ENCODE measurements at places on chromosomes 7 and 10.

- DNase-seq, result no peak
Measured at GRCh38 chr10:15430969-15431771, 60.1 kb upstream of the FAM171A1 start.

DNA sequence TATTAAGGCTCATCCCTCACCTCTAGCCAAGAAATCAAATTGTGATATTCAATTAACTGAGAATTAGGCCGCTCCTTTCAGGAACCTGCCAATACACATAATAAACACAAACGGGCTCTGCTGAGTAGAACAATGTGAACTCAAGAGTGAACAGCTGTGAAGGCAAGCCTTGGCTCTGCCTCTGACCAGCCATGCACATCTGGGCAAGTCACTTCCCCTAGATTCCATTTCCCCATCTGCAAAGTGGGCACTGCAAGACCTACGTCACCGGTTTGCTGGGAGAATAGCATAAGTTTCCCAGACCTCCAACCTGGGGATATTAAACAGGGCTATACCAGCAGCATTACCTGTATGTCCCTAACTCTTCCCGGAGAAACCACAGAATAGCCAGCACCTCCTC, 355.2 kb downstream of the TNS3 start:
- DNase-seq, result no peak

GRCh38 chr7:77657427-77658224, 38.6 kb upstream of the RSBN1L start:
- no peak for DNase-seq

DNA sequence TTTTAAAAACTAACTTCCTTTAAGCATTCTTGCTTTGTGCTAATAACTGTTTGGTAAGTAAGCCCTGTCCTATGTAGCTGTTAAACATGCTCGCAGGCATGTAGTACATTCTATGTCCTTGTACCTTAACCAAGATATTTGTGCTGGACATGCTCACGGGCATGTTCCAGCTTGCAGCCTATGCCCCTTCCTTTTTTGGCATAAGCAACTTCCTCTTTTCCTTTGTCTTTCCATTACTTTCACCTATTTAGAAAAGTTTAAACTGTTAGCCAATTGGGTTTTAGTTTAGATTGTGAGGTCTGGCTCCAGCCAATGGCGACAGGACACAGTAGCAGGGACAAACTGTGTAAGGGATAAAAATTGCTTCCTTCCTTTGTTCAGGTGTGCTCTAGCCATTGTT, 14.4 kb upstream of the APBB1IP start:
- DNase-seq, result no peak

- no peak for DNase-seq
Measured at GRCh38 chr7:152011860-152012259, 13.6 kb upstream of the GALNT11 start.

- no peak for DNase-seq
Measured at GRCh38 chr7:24755541-24756407, 1.5 kb downstream of the GSDME start.

DNA sequence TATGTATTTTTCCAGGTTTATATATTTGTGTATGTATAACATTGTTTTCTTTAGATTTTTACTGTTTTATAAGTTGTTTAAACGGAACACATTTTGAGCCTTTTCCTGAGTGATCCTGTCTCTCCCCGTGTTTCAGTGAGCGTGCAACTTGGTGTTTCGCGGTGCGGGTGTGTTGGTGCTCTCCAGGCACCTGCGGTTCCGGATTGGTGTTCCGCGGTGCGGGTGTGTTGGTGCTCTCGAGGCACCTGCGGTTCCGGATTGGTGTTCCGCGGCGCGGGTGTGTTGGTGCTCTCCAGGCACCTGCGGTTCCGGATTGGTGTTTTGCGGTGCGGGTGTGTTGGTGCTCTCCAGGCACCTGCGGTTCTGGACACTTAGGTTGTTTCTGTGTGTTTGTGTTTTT, 20.6 kb downstream of the DYNC2I1 start:
- no peak for DNase-seq

DNA sequence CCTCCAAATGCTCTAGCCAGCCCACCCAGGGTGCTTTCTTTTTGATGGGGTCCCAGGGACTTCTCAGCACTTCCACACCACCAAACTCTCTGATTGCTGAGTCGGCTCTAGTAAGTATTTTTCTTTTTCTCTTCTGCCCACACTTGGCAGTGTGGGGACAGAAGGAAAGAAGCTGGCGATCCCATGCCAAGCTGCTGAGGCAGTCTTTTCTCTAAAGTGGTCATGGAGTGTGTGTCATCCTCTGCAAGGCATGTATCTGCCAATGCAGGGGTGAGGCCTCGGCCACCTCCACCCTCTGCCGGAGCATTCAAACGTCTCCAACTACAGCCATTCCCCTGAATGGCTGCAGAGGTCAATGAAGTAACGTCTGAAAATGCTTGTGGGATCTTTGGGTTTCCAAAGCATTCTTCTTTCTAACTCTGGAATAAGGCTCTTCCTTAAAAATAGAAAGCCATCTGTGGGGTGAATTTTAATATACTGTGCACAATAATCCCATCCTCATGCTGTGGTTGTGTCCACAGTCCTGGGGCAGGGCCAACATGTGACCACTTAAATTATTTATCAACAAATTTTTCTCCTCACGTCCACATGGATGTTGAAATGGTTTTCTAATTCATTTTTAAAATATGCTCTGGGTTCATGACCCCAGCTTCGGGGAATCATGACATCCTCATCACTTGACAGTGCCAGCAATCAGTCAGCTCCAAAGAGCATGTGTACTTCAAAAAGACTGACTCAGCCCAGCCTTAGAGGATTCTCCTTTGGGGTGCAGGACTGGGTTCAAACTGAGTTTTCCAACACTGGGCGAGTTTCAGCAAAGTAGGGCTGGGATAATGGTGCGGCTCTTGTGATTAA, 171.3 kb upstream of the ITGB1 start:
- no peak for DNase-seq

DNA sequence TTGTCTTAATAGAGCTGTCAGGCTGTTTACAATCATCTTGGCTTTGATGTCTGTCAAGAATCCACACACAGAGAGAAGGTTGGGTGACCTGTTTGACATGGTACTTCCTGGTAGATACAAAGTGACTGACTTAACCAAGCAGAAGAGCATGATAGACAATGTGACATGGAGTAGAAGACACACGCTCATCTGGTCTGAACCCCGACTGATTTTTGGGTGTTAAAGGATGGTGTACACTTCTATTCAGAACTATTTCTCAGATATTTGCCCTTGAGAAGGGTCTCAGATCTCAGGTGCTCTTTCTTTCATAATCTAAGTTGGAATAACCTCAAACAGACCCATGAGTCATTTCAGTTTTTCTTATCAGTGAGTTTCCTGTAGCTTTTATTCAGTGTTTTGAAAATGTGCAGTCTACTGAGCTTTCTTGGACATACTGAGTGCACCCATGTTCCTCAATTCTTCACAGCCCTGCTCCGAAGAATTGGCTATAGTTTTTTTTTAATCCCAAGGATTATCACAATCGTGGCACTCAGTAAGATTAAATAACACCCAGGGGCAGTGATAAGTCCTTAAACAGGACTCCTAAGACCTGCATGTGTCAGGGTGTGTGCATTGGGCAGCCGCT, 46.4 kb upstream of the NXPH1 start:
- no peak for DNase-seq

- no peak for DNase-seq
Measured at GRCh38 chr10:129350690-129351089, 116.4 kb upstream of the MGMT start.

DNA sequence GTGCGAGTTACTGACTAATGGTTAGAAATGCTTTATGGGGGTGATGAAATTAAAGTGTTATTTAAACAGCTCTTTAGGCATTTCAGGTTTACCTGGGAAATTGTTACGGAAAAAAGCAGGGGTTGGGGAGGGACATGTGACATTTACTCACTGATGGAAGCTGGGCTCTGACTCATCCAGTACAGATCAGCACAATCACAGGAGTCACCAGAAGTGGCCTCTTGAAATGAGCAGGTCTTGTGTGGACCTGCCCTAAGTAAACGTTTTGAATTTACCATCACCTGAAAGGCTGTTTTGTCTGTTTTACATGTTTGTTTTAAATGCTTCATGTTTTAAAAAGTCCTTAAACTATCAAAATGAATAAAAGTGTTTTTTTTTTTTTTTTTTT, 2.3 kb downstream of the GLRX3 start:
- no peak for DNase-seq

GRCh38 chr10:89926736-89927135, 225.3 kb downstream of the KIF20B start:
- DNase-seq, result no peak

DNA sequence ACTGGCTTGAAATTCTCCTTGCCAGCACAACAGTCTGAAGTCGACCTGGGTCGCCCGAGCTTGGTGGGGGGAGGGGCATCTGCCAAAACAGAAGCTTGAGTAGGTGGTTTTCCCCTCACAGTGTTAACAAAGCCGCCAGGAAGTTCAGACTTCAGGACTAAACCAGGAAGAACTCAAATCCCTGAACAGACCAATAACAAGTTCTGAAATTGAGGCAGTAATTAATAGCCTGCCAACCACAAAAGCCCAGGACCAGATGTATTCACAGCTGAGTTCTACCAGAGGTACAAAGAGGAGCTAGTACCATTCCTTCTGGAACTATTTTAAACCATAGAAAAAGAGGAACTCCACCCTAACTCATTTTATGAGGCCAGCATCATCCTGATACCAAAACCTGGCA, 45.3 kb downstream of the LRRC72 start:
- no peak for DNase-seq

DNA sequence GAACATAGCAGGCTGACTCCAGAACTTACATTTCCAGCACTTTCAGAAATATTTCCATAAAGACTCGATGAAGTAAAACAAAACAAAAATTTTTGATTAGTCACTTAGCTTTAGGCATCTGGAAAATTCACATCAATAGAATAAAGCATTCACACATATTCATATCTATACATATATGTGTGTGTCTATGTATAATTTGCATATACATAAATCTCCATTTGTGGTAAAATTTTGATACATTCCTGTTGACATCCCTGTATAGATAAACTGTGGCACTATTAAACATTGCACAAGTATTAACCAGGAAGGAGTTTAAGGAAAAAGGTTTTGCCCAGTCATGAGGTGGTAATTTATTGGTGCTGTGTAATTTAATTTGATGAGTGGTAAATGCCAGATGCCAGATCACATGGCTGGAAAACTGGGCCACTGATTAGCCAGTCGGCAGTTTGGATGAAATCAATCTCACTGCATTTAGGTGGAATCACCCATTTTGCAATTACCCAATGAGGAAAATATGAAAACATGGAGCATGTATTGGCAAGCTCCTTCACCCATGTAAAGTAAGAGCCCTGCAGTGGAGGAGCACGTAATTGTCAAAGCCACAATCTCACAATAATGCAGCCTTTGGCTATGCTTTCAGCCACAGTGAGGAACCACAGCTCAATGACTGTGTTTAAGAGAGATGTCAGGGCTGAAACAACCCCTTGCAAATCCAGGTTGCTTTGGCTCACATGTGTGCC, 294.6 kb downstream of the RNLS start:
- no peak for DNase-seq

- DNase-seq, result no peak
Measured at GRCh38 chr10:118504467-118505205, 90.8 kb downstream of the PRLHR start.

DNA sequence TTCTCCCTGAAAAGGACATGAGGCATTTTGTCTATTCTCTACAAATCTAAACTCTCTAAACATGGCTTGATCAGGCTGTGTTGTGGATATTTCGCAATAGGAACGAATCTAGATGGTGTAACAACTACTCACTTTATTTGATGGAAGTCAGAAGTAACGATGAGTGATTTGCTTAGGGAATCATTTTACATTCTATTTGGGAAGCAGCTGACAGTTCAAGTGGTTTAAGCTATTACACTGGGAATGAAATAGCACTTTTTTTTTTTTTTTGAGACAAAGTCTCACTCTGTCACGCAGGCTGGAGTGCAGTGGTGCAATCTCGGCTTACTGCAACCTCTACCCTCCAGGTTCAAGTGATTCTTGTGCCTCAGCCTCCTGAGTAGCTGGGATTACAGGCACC, 44.1 kb downstream of the NPY start:
- no peak for DNase-seq

- DNase-seq, result no peak
Measured at GRCh38 chr10:32445036-32445435, 904 bp upstream of the CCDC7 start.

DNA sequence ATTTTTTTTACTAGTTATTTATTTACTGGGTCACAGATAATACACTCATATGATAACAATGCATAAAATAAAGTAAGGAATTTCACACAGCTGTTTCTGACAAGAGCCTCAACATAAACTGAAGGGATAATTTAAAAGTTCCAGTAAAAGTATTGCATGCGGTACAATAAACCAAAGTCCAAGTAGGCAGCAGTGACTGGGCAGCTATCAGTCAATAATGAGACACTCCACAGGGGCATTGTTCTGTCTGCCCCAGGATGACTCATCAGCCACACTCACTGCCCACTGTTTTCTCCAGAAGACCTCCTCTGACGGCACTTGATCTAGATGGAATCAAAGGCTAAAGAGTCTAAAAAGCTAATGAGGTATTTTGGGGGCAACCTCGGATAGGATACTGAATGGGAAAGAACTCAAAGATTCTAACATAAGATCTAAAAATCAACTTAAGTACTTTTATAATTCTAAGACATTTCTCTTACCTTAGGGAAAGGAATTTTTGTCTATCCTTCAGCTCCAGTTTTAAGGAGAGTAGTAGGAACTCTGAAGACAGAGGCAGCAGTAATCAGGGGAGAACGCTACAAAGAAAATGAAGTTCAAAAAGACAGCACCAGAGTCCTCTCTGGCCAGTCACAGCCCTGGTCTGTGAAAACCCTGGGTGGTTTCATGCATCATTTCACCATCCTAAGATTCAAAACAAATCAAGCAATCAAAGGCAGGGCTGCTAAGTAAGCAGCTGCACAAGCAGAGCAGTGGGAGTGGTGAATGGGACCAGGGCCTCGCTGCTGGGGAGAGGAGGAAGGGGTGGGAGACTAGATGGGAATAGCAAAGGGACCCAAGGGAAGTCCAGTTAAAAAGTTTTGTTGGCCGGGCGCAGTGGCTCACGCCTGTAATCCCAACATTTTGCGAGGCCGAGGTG, 175.1 kb downstream of the AVL9 start:
- DNase-seq, result no peak

GRCh38 chr10:14812271-14812670, 25.6 kb downstream of the CDNF start:
- DNase-seq, result no peak

GRCh38 chr7:44307905-44308595, 17.3 kb downstream of the CAMK2B start:
- no peak for DNase-seq

- DNase-seq, result no peak
Measured at GRCh38 chr7:37045681-37046179, 321.4 kb upstream of the AOAH start.

DNA sequence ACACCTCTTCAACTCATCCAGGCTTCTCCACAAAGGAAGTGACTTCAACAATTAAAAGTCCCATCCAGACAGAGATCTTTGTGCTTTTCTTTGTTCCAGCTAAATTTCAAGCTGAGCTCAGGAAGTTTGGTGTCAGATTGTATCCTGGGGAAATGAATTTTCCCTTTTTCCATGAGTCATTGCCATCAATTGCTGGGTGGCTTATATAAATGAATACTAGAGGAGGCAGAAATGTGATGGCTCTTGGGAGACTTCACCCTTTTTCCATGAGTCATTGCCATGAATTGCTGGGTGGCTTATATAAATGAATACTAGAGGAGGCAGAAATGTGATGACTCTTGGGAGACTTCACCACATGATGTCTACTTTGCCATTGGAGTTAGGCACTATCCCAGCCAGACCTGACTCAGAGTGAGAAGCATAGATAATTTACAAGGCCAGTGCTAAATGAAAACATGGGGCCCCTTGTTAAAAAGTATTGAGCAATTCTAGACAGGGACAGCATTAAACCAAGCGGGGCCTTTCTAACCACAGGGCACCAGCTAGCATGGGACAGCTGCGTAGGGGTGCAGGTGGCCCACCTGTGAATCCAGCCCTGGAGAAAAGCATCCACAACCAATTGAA, 339.2 kb upstream of the PODXL start:
- no peak for DNase-seq
